AG20443 (cell line): ENCODE measurements at places on chromosomes 7 and 10.

GRCh38 chr7:140348161-140348849, 50.0 kb downstream of the SLC37A3 start:
- peak; percentile 71 for DNase-seq

- DNase-seq, result no peak
These were observed 28.1 kb downstream of the ADAP1 start for GRCh38 chr7:926061-927030.

- no peak for DNase-seq
These were observed 63.3 kb upstream of the IL6 start for GRCh38 chr7:22663721-22664120.

DNA sequence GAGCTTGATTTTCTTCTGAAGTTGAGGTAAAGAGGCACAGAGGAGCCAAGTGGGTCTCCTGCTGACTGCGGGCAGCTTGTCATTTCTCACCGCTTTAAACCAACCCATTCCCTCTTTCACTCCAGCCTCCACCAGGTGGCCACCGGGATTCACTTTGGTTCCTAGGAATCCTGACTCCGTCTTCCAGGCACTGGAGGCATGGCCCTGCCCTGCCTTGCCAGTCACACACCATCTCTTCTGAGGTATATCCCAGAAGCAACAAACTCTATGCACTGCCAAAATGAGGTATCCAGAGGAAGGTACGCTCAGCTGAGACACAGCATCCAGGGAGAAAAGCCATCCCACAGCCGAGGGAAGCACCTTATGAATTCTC, 280.8 kb downstream of the TNS3 start:
- no peak for DNase-seq

GRCh38 chr10:69870591-69870990, 68.9 kb downstream of the COL13A1 start:
- DNase-seq, result no peak

GRCh38 chr10:104922810-104923209, 281.7 kb downstream of the SORCS3 start:
- DNase-seq, result no peak

GRCh38 chr10:21273400-21273968, 252.0 kb downstream of the SKIDA1 start:
- no peak for DNase-seq

GRCh38 chr10:127687548-127687947, 49.4 kb upstream of the FOXI2 start:
- no peak for DNase-seq

DNA sequence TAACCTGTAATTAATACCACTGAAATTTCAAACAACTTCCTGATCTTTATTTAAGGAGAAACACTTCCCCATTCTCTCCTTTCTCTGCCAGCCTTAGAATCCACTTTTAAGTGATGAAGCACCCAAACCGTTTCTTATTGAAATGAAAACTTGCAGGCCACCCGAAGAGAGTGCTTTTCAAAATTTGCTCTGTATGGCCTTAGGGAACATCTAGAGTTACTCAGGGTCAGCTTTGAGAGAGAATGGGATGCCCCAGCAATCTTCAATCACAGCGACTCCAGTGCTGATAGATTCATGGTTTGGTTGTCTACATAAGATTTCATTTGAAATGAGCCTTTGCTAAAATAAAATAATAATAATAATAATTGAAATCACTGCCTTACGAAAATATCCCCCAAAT, 323.1 kb downstream of the PCLO start:
- no peak for DNase-seq

GRCh38 chr10:103564776-103565520, 71.4 kb downstream of the NEURL1 start:
- DNase-seq, result peak; percentile 45

- no peak for DNase-seq
These were observed 83.3 kb downstream of the KAT6B start for GRCh38 chr10:74909670-74910069.

- DNase-seq, result no peak
These were observed 152.1 kb downstream of the GFRA1 start for GRCh38 chr10:116120688-116121455.

GRCh38 chr10:76125900-76126299, 694.5 kb downstream of the LRMDA start:
- no peak for DNase-seq

DNA sequence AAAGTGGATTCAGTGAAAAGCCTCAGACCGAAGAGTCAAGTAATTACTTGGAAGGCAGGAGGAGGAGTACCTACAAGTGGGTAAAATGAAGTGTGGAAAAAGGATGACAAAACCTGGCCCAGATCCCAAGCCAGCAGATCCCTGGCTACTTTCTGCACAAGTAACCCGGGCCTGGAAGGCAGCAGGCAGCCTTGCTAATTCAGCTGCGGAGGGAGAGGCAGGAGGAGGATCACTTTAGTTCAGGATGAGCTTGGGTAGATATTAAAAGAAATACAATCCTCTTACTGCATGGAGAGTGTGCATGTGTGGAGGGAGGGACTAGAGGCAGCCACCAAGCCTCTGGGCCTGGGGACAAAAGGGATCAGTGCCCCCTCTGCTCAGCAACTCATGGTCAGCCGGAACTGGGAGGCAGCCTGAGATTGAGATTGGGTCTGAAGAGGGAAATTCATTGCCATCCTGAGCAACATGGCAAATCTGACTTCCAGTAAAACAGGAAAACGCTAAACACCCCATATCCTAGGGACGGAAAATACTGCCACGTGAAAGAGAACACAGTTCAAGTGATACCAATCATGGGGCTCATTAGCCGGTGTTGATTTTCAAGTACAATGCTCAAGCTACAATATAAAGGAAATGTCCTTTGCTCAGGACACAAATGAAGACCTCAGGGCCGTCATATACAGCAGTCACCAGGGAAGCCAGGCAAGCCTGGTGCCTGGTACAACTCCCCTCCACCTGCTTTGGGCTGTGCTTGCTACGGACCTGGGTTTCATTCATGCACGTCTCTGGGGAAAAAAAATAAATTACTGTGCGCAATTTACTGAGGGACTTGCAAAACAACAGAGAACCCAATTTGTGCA, 1.3 kb downstream of the AMPH start:
- DNase-seq, result no peak

DNA sequence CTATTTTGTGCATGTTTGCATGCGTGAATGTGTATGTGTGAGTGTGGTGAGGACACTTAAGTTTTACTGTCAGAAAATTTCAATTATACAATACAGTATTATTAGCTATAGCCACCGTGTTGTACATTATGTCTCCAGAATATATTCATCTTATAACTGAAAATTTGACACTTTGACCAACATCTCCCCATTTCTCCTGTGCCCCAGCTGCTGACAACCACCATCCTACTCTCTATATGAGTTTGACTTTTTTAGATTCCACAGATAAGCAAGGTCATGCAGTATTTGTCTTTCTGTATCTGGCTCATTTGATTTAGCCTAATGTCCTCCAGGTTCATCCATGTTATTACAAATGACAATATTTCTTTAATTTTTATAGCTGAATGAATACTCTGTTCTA, 195.0 kb downstream of the GPR37 start:
- no peak for DNase-seq

DNA sequence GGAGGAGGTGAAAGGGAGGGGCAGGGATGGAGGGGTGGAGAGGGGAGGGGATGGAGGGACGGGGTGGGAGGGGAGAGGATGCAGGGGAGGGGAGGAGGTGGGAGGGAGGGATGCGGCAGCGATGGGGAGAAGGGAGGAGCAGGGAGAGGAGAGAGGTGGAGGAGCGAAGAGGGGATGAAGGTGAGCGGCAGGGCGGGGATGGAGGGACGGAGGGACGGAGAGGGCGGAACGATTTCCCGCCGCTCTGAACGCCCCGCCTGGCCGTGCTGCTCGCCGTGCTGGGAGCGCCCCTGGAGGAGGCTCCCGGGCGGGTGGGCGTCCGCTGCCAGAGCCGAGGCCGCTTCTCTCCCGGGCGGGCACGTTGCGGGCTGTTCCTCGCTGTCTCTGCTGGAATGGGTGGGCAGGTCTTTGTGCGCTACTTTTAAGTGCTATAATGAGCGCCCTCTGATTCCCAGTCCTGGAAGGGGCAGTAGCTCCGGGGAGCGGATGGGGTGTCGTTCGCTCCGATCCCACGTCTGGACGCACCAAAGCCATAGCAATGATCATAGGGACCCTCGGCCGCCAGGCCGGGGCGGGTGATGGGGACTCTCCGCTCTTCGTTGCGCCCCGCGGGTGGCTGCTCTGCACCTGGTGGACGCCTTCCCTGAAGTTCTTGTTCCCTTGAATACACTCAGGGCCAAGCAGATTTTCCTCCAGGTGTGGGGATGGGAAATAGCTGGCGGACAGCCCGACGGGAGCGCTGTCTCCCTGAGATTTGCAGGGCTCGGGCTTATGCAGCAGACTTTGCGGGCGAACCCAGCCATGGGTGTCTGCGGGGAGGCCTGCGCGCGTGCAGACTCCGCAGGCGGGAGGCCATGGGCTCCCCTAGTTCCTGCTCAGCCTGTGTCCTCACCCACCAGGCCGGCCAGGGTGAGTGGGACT, 81.1 kb upstream of the CPXM2 start:
- no peak for DNase-seq

DNA sequence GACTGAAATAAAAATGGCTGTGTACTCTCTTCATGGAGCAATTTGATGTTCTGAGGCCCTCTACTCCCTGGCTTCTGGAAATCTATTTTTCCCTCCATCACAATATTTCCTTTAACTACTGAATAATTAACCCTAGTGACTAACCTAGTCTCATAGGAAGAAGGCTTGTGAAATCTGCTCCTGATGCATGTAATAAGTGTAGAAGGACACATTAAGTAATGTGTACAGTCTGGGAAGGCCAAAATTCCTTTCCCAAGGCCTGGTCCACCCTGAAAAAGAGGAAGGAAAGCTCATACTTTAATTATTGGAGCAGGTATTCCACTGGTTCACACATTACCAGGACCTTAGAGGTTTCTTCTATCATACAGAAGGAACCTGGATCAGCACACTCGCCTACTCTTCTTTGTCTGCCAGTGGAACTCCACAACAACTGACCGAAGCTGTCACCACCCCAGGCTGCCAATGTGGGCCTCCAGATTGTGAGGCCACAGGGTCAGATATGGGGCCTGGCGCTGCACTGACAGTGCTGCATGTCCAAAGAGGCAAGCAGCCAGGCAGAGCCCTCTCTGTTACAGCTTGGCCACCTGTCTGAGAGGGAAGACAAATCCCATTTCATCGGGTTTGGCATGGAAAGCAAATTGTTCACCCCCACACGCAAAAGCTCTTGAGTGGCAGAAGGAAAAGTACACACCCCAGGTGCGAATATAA, 54.4 kb upstream of the FAM133B start:
- DNase-seq, result no peak

GRCh38 chr10:127459918-127460317, 89.2 kb upstream of the NPS start:
- no peak for DNase-seq

DNA sequence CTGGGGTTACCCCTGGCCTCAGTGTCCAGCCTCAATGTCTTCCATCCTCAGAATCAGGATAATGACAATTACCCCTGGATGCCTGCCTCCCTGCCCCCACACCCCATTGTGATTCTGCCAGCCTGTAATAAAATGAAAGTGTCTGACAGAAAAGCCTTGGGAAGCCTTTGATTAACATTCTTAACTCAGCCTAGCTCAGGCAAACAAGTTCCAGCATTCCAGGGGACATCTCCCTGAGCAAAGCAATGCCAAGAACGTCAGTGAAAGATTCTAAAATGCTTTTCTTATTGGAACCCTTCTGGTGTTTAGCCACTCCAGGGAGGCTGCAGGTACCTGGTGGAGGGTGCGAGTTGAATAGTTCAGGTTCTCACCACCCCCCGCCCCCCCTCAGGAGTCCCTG, 18.7 kb downstream of the AFAP1L2 start:
- no peak for DNase-seq

DNA sequence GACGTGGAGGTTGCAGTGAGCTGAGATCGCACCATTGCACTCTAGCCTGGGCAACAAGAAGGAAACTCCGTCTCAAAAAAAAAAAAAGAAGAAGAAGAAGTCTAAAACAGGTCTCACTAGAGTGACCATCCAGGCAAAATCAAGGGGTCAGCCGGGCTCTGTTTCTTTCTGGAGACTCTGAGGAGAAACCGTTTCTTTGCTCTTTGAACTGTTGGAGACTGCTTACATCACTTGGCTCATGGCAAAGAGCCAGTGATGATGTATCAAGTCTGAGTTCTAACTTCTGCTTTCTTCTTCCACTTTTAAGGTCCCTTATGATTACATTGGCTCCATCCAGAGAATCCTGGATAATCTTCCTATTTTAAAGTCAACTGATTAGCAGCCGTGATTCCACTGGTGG, 306.8 kb downstream of the WDR11 start:
- no peak for DNase-seq

- no peak for DNase-seq
These were observed 165.2 kb upstream of the PTER start for GRCh38 chr10:16271571-16271970.

GRCh38 chr10:101047268-101047667, 14.5 kb upstream of the KAZALD1 start:
- no peak for DNase-seq

DNA sequence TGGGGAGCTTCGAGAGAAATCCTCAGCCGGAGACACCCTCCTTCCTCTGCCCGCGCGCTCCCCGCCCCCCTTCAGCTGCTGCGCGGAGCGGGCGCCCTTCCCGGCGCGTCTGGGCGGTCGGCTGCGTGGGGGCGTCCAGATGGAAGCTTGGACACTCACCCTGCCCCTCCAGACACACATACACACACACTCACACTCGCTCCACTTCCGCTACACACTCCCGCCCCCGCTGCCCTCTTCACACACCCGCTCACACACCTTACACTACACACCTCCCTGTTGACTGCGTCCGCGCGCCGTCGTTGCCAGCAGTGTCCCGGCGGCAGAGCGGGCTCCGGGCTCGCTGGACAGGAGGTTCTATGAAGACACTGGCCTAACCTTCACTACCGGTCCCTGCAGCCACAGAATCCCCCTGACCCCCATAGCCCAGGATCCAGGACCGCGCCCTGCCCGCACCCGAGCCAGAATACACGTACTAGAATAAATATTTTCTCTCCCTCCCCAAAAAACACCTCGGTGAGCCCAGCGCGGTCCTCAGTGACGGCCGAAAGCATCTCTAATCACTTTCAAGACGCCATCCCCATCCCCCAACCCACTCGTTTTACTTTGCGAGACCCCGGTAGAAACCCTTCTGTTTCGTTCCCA, 1.1 kb upstream of the EGR2 start:
- DNase-seq, result peak; percentile 62

- no peak for DNase-seq
These were observed 25.1 kb upstream of the PDK4 start for GRCh38 chr7:95621404-95621803.

DNA sequence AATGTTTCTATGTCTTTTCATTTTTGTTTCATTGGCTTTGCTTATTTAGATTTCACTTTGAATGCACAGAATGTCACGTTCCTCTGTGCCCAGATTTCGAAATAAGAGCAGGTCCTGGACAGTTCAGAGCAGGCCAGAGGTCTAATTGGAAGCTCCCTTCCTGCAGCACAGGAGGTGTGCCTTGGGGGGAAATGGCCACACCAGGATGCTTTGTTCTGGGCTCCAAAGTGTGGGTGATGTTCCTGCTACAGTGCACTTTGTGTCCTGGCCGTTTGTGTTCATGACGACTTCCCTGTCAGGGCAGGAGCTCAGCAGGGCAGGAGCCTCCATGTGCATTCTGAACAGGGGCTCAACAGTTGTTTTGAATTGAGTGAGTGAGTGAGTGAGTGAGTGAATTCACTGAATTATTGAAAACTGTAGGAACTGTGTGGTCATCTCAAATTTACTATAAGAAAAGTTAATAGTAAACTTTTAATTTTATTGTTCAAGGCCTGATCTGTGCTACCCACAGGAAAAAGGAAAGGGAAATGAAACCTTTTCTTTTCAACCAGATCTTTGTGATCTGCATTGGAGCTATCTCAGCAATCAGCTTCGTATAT, 109.5 kb upstream of the GJD4 start:
- no peak for DNase-seq

GRCh38 chr10:71419750-71420149, 23.0 kb downstream of the CDH23 start:
- DNase-seq, result no peak

- DNase-seq, result no peak
These were observed 6.9 kb upstream of the ORAI2 start for GRCh38 chr7:102426268-102427018.
